ENCODE measurements at places on chromosomes 6 and 20. TPM values are rescaled to one million over a fixed set of nuclear protein-coding genes. Genes with fewer than 3 reads are reported as not detected.

GRCh38 chr6:42295181-42295580 is 77.5 kb upstream of the MRPS10 start:
- DNase-seq, result no peak

- peak; percentile 7 for DNase-seq
These were observed 399.6 kb downstream of the NKAIN2 start for GRCh38 chr6:124203101-124203811.

DNA sequence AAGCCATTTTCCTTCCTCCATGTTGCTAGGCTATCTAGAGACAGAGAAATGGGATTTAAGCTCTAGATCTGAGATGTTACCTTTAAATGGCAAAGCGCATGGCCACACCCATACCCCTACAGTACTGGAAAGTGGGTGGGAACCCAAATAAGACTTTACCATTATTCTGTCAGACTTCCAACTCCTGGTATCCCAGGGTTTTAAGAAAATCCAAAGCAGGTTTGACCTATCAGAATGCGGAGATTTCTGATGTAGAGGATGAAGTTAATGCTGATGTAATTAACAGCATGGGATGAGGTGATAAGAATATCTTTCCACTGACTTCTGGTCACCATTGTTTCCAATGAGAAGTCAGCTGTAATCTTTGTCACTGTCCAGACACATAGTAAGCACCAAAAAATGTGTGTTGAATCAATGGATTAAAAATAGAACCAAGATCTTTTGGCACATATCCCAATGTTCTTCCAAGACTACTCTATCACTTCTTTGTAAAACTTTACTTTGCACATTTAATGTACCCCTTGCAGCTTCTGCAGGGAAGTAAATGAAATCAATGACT is 140.8 kb upstream of the INSM1 start:
- no peak for DNase-seq

DNA sequence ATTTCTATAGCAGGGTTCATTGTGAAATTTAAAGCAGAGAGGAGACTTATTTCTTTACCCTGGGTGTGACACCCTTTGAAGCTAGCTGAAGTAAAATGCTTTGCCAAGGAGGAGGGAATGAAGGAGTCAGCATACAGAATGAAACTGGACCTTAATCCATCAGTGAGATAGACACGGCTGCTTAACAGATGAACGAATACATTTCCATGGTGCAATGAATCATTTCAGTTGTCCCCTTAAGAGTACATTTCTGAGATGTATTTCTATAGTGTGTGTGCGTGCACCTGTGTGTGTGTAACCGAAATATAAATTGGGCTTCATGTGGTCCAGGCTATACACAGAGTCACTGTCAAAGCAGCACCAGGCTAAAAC is 73.8 kb upstream of the CD93 start:
- no peak for DNase-seq

Gene CCN5
- not detected for polyA plus RNA-seq

Gene HCK
- polyA plus RNA-seq, result 0.54 TPM

GRCh38 chr6:38259736-38260135 is 380.0 kb downstream of the BTBD9 start:
- no peak for DNase-seq

GRCh38 chr6:136823128-136823660 is 802 bp downstream of the PEX7 start:
- DNase-seq, result no peak

Gene NRSN1
- polyA plus RNA-seq, result not detected

Gene SLC22A1
- polyA plus RNA-seq, result 12.9 TPM

All from hepatocyte (in vitro differentiated cells).